ENCODE measurements at places on chromosomes 11 and 22.

DNA sequence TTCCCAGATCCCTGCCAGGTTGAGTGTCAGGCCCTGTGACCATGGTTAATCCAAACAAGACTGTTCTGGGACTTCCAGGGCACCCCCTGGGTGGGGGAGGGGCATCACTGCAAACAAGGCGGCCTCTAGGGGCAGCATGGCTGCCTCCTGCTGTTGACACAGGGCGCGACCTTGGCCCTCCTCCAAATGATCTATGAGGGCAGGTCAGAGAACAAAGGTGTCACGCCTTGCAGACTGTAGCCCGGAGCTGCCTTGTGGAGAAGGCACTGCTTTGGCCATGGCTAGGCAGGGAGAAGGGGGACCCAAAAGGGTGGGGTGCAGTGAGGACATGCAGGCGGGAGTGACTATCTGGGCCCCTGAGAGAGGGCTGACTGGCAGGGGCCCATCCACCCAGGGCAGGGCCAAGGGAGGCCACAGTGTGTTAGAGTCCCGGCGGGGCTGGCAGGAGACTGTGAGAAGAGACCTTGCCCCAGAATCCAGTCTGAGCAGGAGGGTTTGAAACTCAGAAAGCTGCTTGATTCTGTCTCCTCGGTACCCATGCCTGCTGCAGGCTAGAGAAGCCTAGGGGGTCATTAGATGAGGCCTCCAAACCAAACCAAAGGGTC is 35.6 kb downstream of the KCNC1 start:
- DNase-seq, result no peak

- no peak for DNase-seq
These were observed 84.6 kb downstream of the ZNRF3 start for GRCh38 chr22:28967969-28968368.

GRCh38 chr11:73402834-73403185 is 26.6 kb downstream of the RELT start:
- no peak for DNase-seq

DNA sequence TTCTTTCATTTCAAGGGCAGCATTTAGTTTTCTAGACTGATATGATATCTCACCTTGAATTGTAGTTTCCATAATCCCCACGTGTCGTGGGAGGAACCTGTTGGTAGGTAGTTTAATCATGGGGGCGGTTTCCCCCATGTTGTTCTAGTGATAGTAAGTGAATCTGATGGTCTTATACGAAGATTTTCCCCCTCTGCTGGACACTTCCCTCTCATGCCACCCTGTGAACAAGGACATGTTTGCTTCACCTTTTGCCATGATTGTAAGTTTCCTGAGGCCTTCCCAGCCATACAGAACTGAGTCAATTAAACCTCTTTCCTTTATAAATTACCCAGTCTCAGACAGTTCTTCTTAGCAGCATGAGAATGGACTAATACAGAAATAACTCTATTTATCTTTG is 851.1 kb upstream of the FAT3 start:
- no peak for DNase-seq

DNA sequence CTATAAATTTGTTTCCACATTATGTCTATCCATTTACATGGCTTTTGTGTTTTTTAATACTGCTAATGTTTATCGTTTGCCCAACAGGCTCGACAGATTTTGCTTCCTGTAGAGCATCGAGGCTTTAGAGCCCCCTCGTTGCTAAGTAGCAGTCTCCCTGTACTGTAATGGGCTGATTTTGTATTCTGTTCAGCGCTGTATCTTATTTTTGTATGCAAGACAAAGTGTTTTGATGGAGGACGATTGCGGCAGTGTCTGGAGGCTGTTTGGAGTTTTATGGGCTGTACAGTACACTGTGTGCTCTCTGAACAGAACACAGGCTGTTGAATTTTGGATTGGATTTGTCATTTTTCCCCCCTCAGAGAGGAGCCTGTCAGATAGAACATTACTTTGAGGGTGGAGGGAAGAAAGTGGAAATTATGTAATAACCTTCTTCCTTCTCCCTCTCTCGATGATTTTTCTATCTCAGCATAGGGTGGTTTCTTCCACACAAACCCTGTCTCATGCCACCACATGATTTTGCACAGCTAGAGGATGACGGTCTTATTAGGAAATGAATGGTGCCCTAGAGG is 104.4 kb downstream of the ZBTB16 start:
- no peak for DNase-seq

GRCh38 chr11:128886406-128887124 is 4.6 kb upstream of the KCNJ5 start:
- no peak for DNase-seq

GRCh38 chr22:32515084-32515483 is 40.5 kb downstream of the FBXO7 start:
- no peak for DNase-seq

Measured in NCI-H187 treated with DMSO at 0.1 percent for 48 hours (cell line).